ENCODE measurements at places on chromosomes 1 and 21.

DNA sequence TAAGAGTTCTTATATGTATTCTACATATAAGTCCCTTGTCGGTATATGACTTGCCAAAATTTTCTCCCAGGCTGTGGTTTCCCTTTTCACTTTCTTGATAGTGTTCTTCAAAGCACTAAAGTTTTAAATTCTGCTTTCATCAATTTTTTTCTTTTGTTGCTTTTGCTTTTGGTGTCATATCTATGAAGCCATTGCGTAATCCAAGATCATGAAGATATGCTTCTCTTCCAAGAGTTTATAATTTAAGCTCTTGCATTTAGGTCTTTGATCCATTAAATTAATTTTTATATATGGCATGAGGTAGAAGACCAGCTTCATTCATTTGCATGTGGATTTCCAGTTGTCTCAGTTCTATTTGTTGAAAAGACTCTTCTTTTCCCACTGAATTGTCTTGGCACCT, 22.2 kb downstream of the DESI2 start:
- DNase-seq, result no peak

DNA sequence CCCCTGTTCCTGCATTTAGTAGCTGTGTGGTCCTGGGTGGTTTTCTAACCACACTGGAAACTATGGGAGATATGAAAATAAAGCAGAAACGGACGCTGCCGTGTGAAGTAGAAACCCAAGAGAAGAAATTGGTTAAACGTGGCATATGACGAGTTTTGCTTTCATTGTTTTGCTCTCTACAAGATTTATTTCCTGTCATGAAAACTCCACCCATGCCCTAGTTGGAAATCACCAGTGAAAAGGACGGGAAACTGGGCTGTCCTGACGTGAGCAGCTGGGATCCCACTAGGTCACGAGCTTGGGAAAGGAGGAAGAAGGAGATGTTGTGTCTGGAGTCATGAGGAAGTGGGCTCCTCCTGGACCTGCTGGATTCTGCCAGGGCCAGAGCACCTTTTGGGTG, 120.8 kb upstream of the GADD45A start:
- DNase-seq, result no peak

DNA sequence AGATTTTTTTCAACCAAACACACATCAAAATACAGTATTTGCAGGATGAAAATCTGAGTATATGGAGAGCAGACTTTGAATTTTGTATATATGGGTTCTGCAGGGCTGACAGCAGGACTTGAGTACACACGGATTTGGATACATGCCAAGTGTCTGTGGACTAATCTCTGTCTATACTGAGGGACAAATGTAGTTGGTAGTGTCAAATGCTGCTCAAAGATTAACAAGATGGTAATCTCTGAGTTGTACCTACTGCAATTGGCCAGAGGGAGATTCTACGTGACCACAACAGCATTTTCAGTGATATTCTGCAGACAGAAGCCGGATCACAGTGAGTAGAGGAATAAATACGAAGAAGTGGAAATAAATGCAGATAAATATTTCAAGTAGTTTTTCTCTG, 43.4 kb downstream of the SHCBP1L start:
- no peak for DNase-seq

DNA sequence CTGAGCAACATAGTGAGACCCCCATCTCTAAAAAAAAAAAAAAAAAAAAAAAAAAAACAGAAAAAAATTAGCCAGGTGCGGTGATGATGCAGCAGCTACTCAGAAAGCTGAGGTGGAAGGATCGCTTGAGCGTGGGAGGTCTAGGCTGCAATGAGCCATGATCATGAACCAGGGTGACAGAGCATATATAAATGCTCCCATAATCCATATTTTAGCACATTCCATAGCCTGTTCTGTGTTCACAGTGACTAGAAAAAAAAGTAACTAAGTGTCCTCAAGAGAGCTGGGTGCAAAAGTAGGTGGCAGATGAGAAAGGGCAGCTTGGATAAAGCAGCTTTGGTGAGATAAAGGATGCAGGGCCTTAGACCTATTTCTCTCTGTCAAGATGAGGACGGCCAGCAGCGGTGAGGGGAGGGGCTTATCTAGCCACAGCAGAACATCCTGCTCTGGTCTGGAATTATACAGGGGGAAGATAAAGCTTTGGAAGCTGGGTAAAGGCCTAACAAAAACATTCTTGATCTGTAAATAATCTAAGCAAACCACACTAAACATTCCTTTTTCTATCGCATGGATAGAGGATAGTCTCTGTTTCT, 205.3 kb downstream of the DAB1 start:
- DNase-seq, result no peak

DNA sequence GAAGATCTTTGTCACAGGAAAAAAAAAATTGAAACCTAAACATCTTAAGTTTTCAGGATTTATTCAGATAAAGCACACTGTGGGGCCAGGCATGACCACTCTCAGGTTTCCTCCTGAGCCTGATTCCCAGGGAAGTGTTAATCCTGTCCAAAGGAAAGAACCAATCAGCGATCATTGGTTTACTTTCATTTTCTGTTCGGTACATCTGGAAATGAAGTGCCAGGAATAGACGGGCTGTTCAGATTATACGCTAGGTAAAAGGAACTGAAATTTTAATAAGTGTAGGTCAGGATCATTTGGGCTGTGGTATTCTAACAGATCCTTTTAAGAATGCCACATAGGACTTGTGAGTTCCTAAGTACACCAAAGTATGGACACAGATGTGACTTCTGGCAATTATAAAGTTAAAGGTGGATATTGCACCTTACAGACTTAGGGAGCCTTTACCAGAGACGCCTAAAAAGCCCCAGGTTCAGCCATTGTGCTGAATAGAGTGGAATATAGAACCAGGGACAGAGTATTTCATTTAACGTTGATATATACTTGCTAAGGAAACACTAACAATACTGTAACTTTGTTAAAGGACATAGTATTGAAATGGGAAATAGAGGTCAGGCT, 9.3 kb upstream of the CACYBP start:
- DNase-seq, result no peak

- DNase-seq, result peak; percentile 70
Measured at GRCh38 chr1:54542120-54542961, 5.7 kb upstream of the ACOT11 start.

- no peak for DNase-seq
Measured at GRCh38 chr1:96281491-96281890, 440.1 kb upstream of the PTBP2 start.

GRCh38 chr1:221777431-221778072, 35.7 kb upstream of the DUSP10 start:
- peak; percentile 56 for DNase-seq

GRCh38 chr1:172699111-172699510, 40.2 kb downstream of the FASLG start:
- DNase-seq, result peak; percentile 36

DNA sequence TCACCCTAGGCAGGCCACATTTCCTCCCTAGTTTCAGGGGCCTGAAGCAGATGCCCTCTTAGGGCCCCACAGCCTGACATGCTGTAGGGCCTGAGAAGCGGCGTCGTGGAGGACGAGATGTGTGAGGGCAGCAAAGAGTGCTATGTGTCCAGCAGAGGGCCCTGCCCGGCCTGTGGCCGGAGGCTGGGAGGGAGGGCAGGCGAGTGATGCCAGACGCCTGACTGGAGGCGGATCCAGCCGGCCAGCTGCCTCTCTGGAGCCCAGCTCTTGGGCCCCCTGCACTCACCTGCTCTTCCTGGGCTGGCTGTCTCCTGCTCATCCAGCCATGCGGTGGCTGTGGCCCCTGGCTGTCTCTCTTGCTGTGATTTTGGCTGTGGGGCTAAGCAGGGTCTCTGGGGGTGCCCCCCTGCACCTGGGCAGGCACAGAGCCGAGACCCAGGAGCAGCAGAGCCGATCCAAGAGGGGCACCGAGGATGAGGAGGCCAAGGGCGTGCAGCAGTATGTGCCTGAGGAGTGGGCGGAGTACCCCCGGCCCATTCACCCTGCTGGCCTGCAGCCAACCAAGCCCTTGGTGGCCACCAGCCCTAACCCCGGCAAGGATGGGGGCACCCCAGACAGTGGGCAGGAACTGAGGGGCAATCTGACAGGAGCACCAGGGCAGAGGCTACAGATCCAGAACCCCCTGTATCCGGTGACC, at the start of gene GPR37L1:
Gene GPR37L1 (plus strand): TSS at position 279 of the 697 bp plus-strand sequence. CDS start 47 bp downstream, at position 326.
- no peak for DNase-seq

- DNase-seq, result no peak
Measured at GRCh38 chr1:240486611-240487010, 125.3 kb downstream of the GREM2 start.

DNA sequence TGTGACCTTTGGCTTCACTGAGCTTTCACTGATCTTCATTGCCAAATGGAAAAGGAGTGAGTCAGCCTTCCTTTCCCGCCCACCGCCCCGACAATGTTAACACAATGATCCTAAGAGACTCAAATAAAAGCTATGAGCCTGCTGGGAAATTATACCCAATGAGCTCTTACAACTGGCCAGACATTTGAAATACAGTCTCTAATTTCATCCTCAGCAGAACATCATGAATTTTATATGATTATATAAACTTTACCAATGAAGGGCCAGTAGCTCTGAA, 252.5 kb downstream of the SIPA1L2 start:
- no peak for DNase-seq

DNA sequence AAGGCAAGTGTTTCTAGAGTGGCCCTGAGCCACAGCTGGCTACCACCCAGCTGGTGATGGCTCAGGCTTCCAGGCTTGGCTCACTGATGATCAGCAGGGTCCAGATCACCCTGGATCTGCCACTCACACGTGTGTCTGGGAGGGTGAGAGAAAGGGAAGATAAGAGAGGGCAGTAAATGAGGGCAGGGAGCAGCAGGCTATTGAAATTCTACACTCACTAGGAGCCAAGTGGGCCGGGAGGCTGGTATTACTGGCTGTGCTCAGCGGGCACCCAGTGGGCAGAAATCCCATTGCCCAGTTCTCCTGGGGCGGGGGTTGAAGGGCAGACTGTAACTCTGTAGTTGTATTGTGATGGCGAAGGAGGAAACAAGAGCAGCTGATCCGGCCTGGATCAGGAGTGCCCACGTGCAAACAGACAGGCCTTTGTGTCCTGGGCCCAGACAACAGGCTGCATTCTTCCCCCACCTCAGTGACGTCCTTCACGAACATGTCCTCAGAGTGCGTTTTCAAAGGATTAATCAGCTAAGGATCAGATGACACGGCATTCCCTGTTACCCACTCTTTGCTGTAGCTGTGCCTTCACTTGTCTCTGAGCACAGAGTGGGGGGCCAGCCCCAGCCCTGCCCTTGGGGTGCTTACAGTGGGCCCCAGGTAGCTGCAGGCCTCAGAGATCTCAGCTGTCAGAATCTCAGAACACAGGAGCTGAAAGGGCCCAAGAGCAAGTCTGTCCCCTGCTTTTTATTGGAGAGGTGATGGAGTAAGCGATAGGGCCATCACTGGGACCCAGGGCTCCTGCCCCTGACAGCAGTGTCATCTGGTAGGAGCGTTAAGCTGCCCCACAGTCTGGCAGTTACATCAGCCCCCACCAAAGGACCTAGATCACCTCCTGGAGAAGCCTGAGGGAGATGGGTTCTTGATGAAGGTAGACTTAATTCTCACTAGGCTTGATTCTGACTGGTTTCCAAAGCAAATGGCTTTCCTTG, 60.5 kb downstream of the ATP1A1 start:
- no peak for DNase-seq

DNA sequence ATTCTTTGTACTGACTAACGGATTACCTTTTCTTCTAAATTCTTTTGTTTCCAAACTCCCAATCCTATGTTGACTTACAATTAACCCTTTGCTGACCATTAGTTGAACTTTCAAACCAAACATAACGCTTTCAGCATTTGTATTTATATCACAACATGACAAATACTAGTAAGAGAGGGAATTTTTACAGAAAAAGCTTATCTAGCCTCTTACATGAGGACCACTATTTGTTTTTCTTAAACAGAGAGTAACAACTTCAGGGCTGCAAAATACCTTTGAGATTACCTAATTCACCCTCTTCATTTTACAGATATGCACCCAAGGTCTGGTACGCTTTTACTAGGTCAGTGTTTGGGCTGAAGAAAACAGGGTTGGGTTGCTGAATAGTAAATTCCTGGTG, 45.0 kb upstream of the CXADR start:
- DNase-seq, result no peak

DNA sequence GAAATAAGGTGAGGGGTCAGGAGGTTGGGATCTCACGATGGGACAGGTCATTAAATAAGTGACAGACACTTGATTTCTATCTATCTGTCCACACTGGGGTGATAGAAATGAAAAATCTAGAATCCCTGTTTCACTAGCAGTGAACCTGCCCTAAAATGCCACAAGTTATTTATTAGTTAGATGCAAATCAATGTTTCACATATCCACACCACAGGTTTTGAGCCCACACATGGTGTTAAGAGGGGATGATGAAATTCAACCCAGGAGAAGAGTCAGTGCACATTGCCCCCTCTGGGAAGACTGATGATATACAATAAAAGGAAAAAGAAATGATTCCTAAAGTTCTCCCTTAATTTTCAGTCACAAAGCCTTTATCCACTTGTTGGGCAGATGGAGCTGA, 10.1 kb upstream of the NTPCR start:
- DNase-seq, result no peak

DNA sequence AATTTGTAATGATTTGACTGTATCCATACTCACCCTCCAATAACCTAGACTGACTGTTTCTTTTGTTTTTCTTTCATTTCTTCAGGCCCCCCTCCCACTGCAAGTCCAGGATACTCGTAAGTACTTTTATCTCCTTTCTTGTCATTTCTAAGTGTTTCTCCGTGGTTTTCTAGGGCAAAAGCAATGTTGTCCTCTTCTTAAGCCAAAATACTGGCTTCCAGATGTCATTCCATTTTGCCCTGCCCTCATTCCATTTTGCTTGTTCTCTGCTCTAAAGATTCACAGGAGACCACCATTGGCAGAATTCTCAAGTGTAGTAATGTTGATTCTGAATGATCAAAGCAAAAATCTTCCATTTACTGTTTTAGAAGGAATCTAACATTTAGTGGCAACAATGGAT, 152.8 kb upstream of the UBE2U start:
- DNase-seq, result no peak

DNA sequence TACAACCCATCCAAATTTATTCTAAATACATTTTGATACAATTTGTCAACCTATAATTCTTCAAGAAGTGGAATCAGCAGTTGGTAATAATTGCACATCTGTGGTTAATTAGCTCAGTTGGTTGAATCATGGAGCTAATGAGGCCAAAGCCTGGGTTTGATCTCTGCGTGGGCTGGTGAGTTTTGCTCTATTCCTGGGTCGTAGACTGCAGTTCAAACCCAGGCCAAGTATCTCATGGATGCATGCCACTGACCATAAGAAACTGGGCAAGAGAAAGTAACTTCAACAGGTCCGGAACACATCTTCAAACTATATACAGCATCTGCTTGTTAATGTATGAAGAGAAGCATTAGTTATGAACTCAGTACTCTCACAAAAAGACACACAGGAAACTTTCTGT, 779.7 kb downstream of the USP25 start:
- no peak for DNase-seq

- DNase-seq, result no peak
Measured at GRCh38 chr1:221711063-221711577, 30.8 kb downstream of the DUSP10 start.

DNA sequence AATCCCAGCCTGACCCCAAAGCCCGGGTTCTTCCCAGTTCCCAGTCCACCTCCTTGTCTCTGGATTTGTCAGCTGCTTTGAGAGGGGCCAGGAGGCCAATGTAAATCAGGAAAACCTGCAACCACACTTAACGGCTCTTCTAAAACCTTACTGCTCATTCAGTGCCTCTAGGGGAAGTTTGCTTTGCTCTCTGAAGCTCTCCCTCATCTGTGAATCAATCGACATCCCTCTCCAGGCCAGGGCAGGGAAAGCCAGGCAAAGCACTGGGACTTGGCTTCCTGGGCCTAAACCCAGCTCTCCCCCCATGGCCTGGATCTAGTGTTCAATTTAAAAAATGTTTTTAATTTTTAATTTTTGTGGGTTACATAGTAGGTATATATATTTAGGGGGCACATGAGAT, 9.3 kb downstream of the NKAIN1 start:
- no peak for DNase-seq
